Activated CD4-positive, alpha-beta memory T cell treated with anti-CD3 and anti-CD28 coated beads, Interleukin-2, amount 10 ng/mL, durations not matched to agents 7 days and 5 days (primary cell): ENCODE measurements at places on chromosomes 3 and 15. TPM values are rescaled to one million over a fixed set of nuclear protein-coding genes. Genes with fewer than 3 reads are reported as not detected.

MYO5A gene
- total RNA-seq: 41.3 TPM

GPR27 gene
- total RNA-seq: 3.0 TPM

B3GNT5 gene
- total RNA-seq: 0.78 TPM

ARPP21 gene
- total RNA-seq: not detected

SLC12A1 gene
- total RNA-seq: not detected

GRCh38 chr3:129974833-129975704, 549 bp downstream of the TRH start:
- H3K27ac ChIP-seq: no peak overlapping the region
- H3K4me3 ChIP-seq: peak overlapping the region; percentile 25
- DNase-seq: peak; percentile 17

GRCh38 chr15:55494931-55495330, 13.1 kb downstream of the DNAAF4 start:
- no peaks in the 10 kb centered on the region for H3K27me3 ChIP-seq
- no peak overlapping the region for H3K4me3 ChIP-seq
- no peak for DNase-seq
- H3K36me3 ChIP-seq: no peaks in the 10 kb centered on the region

DNA sequence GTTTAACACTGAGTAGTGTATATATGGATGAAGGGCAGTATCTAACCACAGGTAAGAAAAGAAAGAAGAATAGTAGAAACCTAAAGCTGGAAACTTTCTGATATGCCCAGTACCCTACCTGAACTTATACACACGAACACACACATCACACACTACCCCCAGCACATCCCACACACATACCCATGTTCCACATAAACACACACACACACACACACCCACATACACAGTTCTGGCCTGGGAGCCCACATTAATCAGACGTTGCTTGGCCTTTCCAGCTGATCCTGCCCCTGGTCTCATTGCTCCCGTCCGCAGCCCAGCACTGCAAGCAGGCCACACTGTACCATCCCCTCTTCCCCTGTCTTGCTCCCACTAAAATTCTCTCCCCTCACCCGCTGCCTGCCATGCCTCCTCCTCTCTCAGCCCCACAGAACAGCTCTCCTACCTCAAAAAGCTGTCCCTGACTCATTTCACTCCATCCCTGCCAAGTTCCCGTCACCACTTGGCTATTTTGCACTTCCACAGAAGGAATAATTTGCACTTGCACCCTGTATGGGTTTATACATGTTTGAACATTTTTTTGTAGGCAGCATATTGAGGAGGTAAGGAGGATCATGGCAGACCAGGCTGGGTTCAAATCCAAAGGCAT, 185.8 kb upstream of the PPP2R3A start:
- H3K27me3 ChIP-seq: no peaks in the 10 kb centered on the region
- no peak for DNase-seq
- H3K4me3 ChIP-seq: no peak overlapping the region
- H3K4me1 ChIP-seq: no peaks in the 10 kb centered on the region
- no peaks in the 10 kb centered on the region for H3K36me3 ChIP-seq
- no peak overlapping the region for H3K27ac ChIP-seq

- peaks cover 12% of the 10 kb centered on the region for H3K27me3 ChIP-seq
- no peaks in the 10 kb centered on the region for H3K4me1 ChIP-seq
Measured at GRCh38 chr15:76169911-76170800, 110.4 kb downstream of the TMEM266 start.

GRCh38 chr3:129020691-129021090, 19.6 kb downstream of the EFCC1 start:
- peaks cover 28% of the 10 kb centered on the region for H3K4me1 ChIP-seq
- no peaks in the 10 kb centered on the region for H3K36me3 ChIP-seq
- H3K4me3 ChIP-seq: no peak overlapping the region
- H3K27me3 ChIP-seq: peaks cover 2% of the 10 kb centered on the region
- no peak for DNase-seq
